Activated naive CD4-positive, alpha-beta T cell treated with anti-CD3 and anti-CD28 coated beads for 36 hours (primary cell): ENCODE measurements at places on chromosomes 12 and 14.

GRCh38 chr12:45762185-45763110, 32.9 kb downstream of the ARID2 start:
- no peak for DNase-seq

DNA sequence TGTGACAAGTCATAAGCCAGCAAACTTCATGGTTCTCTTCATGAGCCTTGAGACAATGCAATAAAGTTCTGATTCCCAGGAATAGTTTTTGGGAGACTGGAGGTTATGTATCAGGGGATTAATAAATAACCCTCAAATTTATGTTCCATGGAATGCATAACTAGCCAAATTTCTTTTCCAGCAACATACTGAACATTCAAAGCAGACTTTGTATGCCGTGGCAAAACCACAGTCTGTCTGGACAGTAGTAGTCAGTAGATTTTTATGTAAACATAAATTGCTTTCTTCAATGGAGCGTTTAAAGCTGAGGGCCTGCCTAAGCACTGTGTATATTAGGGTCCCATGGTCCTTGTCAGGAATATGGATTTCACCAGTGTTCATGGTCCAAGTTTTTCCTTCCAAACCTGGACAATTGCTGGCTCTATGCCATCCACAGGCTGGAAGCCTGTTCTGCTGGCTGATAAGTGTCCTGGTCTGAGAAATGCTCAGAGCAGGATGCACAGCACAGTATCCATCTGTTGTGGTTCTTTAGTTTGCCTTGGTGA, 144.9 kb downstream of the SRGAP1 start:
- no peak for DNase-seq

DNA sequence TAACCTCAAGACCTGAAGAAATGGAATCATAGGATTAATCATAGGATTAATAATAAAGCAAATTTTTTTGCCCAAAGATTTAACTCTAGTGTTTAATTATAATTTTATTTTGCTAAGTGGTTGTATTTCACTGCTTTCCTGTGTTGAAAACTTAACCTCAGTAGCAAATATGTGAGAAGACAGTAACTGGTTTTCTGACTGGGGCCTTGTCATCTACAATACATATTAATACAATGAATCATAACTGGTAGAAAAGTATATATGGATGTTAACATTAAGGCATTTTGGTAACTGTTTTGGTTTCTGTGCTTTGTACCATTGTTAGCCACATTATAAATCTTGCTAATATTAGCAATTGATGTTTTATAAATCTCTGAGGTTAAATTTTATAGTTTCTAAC, 92.2 kb downstream of the ACSS3 start:
- no peak for DNase-seq

DNA sequence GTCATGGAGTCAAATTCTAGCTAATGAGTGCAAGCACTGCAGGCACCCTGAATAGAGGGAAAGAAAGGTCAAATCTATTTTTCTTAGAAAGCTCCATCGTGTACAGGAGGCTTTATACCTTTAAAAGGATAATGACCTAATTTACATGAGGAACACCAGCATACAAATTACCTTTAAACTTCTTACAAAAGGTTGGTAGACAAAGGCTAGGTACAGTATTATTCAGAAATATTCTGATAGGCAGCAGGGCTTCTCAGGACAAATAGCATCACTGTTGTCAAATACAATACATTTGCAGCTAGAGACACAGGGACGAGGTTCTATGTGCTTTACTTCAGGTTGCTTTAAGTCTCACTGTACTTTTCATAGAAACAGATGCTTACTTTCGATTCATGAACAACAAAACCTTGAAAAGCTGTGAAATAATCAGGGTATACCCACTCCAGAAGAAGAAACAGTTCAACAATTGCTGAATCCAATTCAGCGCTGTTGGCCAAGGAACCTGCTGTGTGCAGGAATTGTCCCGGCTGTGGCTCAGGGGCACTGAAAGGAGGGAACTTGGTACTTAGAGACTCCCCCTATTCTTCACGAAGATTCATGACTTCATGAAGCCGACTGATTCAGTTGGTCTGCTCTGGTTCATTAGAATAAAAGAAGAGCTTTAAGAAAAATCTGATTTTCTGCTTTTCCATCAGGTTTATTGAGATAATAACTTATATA, 252.9 kb downstream of the PRKD1 start:
- no peak for DNase-seq

DNA sequence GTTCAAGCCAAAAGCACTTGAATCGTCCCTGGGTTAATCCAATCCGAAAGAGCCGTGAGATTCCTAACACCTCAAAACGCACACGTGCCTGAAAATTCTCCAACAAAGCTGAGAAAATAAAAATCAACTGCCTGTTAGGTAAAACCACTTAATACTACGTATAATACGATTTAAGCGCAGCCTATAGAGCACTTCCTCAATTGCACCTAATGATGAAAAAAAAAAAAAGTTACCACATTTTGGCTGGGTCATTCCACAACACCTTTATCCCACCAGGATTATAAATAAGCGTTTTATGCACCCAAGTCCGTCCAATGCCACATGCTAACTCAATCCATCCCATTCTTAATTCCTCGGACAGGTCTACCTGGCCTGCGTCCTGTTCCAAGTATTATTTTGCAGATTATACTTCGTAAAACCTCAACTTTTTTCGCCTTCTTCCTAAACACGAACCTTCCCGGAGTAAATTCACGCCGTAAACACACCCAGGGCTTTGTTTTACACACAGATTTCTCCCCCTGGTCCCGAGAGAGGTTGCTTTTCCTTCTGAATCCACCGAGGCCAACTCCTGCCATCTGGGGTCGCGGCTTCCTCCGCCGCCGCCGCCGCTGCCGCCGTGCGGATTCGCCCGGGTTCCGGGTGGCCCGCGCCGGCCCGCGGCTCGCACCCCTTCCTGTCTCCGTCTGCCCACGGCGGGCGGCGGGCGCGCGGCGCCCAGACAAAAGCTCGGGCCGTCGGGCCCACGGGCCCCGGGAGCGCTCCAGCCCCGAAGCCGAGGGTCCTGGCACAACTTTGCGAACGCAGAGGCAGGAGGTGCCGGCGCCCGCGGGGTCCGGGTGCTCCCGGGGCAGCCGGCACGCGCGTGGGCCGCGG, 66.2 kb downstream of the RNF34 start:
- DNase-seq, result peak; percentile 34

DNA sequence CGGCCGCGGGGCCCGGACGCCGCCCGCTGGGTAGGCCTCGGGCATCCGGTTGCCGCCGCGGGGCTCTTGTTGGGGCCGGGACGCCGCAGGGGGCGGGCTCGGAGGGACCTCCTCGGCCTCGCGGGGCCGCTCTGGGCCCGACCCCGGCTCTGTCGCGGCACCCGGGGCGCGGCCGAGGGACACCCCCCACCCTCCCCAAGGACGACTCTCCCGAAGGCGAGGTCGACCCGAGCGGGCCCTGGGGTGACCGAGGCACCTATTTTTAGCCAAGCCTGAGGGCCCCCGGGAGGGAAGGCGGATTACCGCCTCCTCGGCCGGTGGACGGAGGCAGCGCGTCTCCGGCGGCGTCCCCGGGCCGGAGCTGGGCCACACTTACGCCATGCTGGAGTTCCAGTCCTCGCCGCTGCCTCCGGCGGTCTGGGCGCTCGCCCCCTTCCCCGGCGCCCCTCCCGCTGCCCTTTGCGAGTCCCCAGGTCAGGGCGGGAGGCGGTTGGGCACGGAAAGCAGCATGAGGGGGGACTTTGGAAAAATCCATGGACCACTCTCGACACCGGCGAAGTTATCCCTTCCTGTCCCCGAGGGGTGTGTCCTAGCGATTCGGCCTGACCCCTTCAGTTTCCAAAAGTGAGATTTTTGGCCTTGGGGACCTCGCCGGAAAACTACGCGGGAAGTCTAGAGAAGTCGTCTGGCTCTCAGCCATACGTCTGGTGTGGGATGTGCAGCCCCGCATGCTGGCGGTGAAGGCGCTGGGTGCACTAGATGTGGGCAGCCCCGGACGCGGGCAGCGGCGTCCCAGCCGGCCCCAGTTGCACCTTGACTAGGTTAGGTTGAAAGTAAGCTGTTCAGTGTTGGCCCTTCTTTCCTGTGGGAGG, 699 bp downstream of the KTN1 start:
- DNase-seq, result peak; percentile 58

- no peak for DNase-seq
Observed at GRCh38 chr12:108750526-108750925, 19.2 kb upstream of the CORO1C start.

DNA sequence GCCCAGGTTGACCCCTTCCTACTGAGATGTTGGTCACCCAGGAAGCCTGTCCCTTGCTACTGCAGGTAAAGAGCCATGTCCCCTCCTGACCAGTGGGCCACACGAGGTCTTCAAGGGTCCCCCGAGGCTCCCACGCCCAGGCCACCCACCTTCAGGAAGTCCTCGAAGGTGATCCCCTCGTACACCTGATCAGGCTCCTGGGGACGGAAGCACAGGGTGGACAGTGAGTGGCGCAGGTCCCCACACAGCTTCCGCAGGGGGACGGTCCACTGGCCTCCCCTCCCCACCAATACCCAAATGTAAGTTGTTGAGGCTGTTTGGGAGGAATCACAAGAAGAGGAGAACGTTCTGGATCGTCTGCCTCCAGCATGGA, 57.4 kb downstream of the TESC start:
- DNase-seq, result no peak

- DNase-seq, result no peak
Observed at GRCh38 chr14:88481059-88481458, 73.7 kb downstream of the PTPN21 start.

- no peak for DNase-seq
Observed at GRCh38 chr12:55708695-55709233, 1.1 kb upstream of the ITGA7 start.

DNA sequence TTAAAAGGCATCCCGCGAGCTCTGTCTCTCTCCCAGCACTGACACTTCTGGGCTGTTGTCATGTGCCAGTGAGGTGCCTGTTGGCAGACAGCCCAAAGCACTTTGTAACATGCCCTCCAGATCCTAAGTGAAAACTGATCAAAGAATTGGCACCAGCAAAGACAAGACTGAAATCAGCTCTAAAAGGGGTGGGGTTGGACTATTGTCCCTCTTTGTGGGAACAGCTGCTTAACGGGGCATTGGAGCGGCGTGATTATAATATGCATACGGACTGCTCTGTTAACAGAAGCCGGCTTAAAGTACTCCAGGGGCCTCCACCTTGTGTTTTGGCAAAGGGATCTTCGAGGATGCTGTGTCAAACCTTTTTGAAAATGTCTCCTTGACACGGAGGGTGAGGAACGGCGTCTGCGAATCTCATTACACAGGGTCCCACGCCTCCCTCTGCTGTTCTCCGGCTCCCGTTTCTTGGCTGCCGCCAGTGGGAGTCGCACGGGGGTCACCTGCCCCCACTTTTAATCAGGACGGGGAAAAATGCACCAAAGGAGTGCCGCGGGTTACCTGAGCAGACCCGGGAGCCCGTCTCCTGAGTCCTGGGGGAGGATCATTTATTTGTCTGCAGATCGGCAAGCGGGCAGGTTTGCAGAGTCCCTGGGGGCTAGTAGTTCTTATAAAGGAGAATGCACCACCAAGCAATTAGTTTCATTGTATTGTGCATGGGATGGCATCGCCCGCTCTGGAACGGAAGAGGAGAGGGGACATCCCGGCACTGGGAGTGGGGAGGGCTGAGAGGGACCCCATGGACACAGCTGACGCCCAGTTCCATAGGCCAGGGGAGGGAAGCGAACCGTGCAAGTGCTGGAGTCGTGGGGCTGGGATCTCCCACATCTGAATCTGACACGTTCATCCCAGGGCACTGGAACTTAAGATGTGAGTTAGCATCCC, 44.3 kb downstream of the SPRING1 start:
- no peak for DNase-seq

GRCh38 chr12:7411343-7411742, 32.6 kb downstream of the CD163L1 start:
- no peak for DNase-seq

GRCh38 chr14:85512451-85512850, 17.5 kb upstream of the FLRT2 start:
- no peak for DNase-seq

GRCh38 chr14:60655119-60655897, 6.0 kb upstream of the SIX1 start:
- DNase-seq, result no peak

DNA sequence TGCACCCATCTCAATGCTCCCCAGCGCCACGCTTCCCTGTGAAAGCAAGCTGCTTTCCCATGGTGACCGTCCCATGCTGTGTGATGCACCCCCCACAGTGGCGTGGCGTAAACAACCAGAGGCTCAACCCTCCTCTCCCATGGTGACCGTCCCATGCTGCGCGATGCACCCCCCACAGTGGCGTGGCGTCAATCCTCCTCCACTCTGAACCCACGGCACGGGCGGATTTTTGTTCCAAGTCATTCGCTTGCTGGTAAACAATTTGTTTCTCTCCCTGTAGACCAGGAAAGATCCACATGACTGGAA, 8.9 kb downstream of the STX2 start:
- no peak for DNase-seq

- DNase-seq, result no peak
Observed at GRCh38 chr12:8828257-8829124, 6.1 kb downstream of the A2ML1 start.

- DNase-seq, result no peak
Observed at GRCh38 chr14:93855737-93856136, 67.5 kb upstream of the PRIMA1 start.

- DNase-seq, result no peak
Observed at GRCh38 chr14:68374682-68375081, 418.2 kb downstream of the ZFP36L1 start.

DNA sequence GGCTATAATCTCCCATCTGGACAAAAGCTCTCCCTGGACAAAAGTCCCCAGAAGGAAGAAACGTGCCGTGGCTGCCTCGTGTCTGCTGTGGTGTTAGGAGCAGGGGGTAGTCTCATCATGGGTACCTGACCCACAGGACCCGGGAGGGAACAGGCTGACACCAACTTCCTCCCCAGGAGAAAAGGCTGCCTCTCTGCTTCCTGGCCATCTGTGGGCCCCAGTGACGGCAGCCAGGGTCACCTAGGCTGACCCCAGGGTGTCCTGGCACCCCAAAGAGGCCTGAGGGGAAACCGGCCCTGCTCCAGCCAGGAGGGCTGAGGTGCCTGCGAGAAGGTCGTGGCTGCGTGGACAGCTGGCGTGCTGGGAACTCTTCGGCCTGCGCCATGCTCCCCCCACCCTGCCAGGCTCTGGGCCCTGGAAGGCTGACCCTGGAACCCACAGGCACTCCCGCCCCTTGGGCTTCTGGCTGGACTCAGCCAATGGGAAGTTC, 133.9 kb downstream of the RFLNA start:
- no peak for DNase-seq

GRCh38 chr12:123030686-123031085, 50.2 kb downstream of the ARL6IP4 start:
- DNase-seq, result no peak
